Activated T-cell treated with anti-CD3 and anti-CD28 coated beads, Interleukin-2, amount 50 U/mL, for 24 hours (primary cell): ENCODE measurements at places on chromosomes 2 and 18.

DNA sequence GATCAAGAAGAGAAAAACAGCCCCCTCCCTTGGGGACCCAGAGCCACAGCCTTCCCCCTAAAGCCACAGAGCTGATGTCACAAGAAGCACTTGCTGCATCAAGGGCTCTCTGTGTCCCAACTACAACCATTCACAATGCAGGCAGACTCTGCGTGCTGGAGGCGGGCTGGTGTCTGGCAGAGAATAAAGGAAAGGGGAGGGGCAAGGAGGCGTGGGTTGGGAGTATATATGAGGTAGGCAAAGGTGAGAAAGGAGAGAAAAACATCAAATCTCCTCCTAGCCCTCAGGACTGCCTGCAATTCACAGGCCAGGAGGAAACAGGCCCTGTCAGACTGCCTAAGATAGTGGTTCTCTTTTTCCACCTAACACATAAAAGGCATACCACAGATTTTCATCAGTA, 48.8 kb upstream of the IHH start:
- DNase-seq: peak; percentile 48

DNA sequence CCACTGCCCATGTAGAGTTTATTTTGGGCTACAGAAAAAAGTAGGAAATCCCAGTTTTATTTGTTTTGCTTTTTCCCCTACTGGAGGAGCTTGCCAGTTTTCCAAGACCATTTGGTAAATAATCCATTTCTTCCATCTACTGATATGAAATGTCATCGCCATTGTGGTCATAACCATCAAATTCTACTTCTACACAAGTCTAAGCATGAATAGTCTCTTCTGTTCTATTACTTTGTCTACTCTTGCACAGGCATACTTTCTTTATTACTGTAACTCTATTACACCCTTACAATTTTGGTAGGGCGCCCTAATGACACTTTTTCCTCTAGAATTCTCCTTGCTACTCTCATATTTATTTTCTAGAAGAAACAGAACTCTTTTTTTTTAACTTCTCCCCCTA, 120.7 kb downstream of the ATAD2B start:
- no peak for DNase-seq

DNA sequence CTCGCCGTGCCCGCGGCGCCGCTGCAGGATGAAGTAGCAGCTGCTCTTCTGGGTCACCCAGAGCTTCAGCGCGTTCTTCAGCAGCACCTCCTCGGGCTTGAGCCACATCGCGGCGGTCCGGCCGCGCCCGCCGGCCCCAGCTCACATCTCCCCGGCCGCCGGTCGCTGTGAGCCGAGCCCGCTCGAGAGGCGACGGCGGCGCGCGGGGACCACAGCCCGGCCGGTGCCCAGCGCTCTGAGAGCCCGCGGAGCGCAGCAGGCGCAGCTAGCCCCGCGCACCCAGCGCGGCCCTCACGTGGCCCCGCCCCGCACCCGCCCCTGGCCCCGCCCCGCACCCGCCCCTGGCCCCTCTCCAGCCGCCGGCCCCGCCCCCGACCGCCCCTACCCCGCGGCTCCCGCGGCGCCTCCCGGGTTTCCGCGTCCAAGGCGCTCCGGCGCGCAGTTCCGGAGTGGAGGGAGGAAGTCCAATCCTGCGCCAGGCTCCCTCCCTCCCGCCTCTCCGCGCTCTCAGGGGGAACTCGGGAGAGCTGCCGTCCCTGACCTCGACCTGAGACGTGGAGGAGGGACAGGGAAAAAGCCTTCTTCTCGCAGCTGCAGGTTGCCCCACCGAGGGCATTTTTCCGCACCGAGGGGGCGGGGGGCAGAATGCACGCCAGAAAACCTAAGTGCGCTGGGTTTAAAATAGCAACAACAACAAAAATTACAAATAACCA, at the start of gene TBC1D8:
TBC1D8 (minus strand) TSS at position 237 of the 713 bp plus-strand sequence; CDS start at position 108, 129 bp downstream.
- DNase-seq: peak; percentile 85

DNA sequence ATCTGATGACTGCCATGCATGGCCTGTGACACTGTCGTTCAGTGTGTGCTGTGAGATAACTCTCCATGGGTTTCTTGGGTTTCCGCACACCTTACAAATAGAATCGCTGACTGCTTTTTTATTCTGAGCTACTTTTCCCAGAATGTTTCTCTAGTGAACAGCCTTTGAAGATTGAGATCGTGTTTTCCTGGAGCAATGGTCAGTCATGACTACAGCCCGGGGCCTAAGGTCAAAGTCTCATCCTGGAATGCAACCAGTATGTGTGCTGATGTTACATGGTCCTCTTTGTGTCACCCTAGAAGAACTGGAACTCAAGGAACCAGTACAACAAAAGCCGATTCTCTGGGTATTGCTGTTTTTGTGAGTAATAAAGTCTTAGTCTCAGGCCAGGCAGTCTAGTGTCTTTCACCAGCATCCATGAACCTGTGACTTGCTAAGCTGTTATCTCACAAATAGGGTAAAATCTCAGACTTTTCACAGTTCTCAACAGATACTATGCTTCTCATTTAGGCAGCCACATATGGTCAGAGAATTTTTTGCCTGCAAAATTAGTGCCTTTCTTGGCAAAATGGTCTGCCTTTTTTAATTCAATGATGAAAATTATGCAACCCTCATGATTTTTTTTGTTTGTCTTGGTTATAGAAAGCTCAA, 124.9 kb upstream of the PIEZO2 start:
- DNase-seq: no peak

GRCh38 chr2:145584353-145584752, 1064.4 kb upstream of the ZEB2 start:
- DNase-seq: no peak

GRCh38 chr18:62898359-62898758, 183.0 kb downstream of the PHLPP1 start:
- no peak for DNase-seq

- no peak for DNase-seq
These were observed 105.6 kb downstream of the ANTXR1 start for GRCh38 chr2:69118609-69119008.

- no peak for DNase-seq
These were observed 48.4 kb downstream of the TMEFF2 start for GRCh38 chr2:192146069-192147015.

DNA sequence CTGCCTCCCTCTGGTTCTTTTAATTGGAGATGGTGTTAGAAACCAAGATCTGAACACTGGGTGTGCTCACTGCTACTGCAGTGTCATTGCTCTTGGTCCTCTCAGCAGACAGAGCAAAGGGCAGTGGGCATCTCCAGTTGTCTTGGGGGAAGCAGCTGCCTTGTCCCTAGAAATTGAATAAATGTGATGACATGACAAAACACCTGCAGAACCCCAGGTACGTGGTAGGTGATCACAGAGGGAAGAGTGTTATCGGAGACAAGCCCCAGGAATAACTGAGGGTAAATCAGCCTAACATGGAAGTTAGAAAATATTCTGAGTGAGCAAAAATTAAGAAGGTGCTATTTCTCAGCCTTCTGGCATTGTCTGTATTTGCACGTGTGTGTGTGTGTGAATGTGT, 311.9 kb upstream of the HDAC4 start:
- DNase-seq: no peak

DNA sequence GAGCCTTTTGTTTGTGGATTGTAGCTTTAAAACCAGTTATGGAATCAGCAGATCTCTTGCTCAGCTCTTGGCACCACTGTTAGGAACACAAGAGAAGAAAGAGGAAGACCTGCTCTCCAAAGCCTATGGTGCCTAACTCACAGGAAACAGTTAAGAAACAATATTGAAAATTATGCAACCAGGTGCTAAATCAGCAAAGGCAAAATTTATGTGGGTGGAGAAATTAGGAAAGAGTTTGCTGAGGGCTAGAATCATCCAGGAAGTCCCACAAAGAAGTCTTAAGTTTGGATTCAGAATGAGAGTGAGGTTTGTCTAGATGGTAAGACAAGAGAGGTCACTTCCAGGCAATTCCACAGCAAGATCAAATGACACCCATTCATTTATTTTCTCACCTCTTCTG, 49.4 kb downstream of the AOX1 start:
- DNase-seq: no peak

DNA sequence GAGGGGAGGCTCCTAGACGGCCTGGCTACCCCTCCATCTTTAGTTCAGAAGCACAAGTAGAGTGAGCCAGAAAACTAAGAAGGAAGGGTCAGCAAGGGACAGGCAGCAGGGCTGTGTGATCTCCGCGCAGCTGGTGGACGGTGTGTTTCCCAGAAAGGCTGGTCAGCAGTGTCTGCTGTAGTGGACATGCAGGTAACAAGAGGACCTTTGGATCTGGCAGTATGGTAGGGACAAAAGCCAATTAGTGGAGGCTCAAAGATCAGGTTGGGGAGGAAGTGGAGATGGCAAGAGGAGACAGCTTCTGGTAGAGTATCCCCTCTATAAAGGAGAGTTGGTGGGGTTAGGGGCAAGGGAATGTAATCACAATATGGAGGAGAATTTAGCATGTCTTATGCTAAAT, 95.1 kb downstream of the NCK2 start:
- no peak for DNase-seq

GRCh38 chr2:231144896-231145295, 20.1 kb upstream of the HTR2B start:
- no peak for DNase-seq

GRCh38 chr2:56018267-56018666, 94.7 kb upstream of the EFEMP1 start:
- no peak for DNase-seq

DNA sequence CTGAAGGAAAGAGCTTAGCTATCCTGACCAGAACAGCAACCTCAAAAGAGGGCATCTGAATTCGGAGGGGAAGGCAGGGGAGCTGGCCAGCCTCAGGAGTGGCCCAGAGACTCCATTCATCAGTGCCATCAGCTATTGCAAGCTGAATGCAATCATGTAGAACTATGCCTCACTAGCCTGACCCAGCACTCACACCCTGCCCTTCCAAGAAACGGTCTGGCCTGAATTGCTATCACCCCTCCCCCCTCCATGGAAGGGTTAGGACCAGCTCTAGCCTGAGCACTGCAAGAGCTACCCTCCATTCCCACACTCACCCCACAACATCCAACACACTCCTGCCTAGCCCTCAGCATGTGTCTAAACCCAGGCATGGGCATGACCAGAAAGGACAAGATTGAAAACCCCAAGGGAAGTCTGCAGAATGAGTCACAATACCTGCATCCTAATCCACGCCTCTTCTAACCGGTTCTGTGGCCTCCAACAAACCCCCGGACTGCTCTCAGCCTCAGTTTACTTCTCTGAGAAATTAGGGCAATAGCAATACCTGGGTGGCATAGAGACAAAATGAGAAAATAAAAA, 120.3 kb downstream of the BCL11A start:
- DNase-seq: no peak

DNA sequence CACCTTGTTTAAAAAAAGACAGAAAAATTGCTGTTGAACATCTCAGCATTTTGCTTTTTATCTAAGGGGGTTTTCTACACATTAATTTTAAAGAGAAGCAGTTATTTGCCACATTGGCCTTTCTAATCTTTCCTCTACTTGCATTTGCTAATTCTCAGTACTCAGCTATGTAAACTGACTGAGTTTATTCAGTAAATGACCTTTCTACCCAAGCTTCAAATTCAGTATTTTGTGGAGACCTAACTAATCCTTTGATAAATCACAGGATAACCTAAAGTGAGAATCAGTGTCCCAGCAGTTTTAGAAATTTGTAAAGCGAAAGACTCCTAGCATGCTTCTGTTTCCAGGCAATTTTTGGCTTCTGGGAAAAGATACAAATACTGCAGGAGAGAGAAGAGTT, 288.4 kb downstream of the ASXL3 start:
- DNase-seq: no peak

DNA sequence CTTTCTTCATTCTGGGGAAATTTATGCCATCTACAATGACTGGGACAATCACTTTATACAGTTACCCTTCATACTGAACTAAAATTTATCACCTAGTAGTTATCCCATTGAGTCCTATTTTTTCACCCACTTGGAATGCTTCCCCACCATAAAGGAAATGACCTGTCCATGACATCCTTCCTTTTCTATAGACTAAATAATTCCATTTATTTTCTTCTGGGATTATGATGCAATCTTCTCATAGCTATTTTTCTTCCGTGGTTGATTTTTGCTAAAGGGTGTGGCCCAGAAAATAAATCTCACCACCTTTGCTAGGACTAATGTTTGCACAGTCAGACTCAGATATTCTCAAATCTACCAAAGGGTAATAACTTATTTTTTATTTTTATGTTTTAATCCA, 186.1 kb upstream of the NRXN1 start:
- DNase-seq: no peak

GRCh38 chr2:202718614-202719013, 83.8 kb downstream of the FAM117B start:
- DNase-seq: no peak

DNA sequence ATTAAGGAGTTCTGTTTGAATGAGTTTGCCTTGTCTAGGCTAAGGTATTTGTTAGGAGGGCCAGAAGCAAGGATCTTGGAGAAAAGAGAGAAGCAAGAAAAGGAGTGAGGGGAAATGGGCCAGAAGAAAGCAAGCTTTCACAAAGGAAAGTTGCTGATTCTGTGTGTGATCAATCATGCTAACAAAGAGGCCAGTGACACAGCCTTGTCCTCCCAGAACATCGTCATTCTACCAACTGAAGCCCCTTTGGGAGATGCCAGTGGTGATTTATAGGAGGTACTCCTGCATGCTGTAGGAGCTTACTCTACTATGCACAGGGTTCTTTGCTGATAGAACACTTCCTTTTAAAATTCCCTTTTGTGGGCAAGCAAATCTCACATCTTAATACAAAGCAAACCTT, 449.2 kb upstream of the SPRED2 start:
- no peak for DNase-seq

DNA sequence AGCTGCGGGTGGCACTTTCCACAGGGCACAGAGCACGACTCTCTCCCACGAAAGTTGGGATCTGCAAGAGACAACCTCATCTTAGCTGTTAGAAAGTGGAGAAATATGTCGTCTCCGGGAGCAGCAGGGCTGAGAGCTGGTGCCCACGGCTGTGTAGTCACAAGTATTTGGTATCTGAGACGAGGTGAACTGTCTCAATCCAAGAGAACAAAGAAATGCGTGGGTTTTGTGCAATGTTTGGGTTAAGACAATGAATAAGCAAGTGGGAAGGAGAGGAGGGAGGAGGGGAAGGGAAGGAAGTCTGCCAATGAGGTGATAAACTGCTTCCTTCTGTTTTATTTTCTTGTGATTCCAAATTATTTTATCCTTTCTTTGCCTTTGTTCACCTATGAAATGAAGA, 18.0 kb downstream of the DYTN start:
- DNase-seq: no peak

- no peak for DNase-seq
These were observed 4.9 kb downstream of the SMAD7 start for GRCh38 chr18:48945953-48946217.

- DNase-seq: no peak
These were observed 89.4 kb upstream of the FHL2 start for GRCh38 chr2:105488285-105488684.

DNA sequence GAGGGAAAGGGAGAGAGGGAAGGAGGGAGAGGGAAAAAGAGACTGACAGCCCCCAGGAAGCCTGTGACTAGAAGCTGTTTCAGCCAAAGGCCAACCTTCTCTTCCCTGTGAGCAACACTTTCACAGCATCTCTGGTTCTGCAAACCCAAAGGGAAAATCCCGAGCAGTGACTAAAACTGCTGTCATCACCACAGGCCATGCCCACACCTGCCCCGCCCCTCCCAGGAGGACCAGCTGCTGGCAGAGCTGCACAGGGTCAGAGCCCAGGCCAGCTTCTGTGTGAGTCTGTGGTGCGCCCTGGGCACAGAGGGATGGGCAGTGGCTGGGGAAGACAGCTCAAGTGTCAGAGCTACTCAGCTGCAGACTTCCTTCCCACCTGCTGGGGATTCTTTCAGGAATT, 64.9 kb upstream of the OTOS start:
- peak; percentile 69 for DNase-seq
